ENCODE measurements at places on chromosomes 11 and 22.

DNA sequence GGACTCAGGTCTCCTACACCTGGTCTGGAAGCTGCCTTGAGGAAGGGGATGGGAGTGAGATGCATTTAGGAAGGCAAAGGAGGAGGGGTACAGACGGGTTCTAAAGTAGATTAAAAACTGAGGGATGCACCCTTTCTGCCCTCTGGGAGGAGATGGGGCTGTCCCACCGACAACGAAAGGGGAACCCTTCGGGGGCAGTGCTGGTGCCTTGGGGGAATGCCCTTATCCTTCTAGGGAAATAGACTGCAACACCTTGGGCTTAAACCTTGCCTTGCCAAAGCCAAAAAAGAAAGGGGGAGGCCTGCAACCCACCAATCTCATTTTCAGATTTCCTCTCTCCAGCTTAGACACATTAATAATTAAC lies 89.8 kb downstream of the PLEKHA7 start:
- no peak for DNase-seq

DNA sequence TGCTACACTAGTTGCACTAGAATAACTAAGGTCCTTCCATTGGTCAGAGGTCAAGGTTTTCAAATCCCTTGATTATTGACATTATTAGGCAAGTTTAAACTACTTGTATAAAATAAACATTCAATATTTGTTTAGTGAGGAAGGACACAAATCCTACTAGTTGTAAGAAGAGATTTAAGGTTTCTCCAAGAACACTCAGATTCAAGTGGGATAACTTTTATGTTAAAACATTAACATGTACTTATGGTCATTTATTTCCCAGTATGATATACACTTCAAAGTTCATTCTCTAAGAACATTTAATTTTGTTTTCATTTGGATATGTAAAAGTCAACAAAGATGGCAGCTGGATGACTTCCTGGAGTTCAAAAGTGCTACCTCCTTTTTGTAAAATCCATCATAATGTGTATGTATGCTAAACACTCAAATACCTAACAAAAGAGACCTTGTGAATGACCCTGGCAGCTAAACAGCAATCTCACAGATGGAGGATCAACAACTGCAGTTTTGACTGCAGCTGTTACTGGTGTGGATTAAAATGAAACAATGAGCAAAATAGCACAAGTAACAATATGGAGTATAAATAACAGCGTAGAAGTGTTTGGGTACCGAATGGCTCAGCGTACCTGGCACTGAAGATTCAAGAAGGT lies 1.5 kb downstream of the CCDC90B start:
- DNase-seq, result no peak

- DNase-seq, result no peak
These were observed 53.5 kb downstream of the CYTH4 start for GRCh38 chr22:37335806-37336199.

- peak; percentile 54 for DNase-seq
These were observed 222.3 kb downstream of the ETS1 start for GRCh38 chr11:128365044-128365443.

DNA sequence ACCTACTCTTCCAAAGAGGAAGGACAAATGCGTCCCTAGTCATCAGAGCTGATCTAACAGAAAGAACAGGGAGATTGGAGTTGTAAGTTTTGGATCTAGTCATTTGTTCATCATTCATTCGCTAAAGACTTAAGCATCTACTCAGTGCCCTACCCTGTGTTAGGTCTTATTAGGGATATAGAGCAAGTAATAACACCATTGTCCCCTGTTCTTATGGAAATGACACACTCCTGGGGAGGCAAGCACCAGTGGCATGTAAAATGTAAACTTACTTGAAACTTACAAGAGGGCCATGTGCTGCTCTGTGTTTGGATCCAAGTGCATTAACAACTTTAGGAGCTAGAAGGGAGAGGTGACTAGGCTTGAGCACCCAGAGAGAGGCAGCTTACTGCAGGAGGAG lies 61.9 kb downstream of the P4HA3 start:
- no peak for DNase-seq

- DNase-seq, result no peak
These were observed 15.0 kb downstream of the SUN2 start for GRCh38 chr22:38740754-38741153.

DNA sequence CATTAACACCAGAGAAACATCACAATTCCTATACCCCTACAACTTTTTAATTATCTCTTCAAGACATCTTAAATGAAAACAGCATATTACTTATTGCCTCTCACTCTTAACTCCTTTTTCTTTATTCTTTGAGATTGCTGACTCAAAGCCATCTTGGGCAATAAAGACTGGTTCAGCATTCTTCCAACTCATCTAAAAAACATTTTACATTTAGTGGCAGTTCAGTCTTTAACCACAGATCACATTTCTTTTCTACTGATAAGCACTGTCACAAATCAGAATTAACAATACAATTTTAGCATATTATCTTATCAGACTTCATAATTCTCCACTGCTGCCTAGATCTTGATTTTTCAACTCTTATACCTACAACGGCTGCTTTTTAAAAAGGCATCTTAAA lies 34.0 kb downstream of the SIK3 start:
- peak; percentile 61 for DNase-seq

DNA sequence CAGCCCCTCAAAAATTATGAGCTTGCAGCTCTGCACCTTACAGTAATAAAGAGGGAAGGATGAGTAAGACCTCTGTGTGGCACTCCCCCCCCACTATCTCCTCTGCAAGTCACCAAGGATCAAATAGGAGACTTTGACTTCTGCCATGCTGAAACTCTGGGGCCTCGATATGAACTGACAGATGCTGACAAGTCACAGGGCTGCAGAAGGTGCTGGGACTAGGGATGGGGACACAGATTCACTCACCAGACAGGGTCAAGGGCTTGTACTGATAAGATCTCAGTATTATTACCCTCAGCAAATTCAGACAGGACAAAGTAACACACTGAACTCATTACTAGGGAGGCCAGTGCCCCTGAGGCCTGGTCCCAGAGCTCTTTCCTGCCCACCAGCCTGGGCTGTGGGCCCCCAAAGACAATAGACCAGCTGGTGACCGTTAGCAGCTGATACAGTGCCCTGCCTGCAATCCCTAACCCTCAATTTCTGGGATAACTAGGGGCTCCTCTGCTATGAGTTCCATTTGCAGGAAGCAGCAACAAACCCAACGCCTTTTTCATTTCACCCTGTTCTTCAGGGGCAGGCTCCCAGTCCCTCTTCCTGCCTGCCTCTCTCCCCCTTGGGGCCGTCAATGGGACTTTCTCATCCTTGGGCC lies 20.1 kb downstream of the TMPRSS13 start:
- no peak for DNase-seq

DNA sequence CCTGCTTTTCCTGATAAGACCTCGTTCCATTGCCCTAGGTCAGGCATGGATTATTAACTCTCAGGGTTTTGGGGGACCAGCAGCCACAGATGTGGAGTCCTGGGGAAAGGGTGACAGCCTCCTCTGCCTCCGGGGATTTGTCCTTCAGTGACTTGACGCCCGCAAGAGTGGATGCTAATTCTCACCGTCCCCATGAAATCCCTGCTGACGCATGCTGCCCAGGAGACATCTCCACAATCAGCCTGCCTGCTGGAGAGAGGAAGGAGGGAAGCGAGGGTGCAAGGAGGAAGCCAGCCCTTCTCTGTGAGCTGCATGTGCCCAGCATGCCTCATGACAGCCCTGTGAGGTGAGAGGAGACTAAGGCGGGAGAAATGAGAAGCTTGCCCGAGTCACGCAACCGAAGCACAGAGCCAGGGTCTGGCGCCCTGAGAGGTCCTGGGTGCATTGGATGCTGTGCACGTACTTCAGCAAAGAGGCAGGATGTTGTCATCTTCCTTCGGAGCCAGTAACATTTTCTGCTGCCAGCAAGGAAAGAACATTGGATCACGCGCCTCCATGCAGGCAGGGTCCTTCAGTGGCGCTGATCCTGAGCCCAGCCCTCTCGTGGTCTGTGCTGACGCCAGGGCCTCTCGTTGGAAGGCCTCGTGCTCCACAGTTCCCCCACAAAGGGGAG lies 27.3 kb upstream of the KRTAP5-6 start:
- no peak for DNase-seq

DNA sequence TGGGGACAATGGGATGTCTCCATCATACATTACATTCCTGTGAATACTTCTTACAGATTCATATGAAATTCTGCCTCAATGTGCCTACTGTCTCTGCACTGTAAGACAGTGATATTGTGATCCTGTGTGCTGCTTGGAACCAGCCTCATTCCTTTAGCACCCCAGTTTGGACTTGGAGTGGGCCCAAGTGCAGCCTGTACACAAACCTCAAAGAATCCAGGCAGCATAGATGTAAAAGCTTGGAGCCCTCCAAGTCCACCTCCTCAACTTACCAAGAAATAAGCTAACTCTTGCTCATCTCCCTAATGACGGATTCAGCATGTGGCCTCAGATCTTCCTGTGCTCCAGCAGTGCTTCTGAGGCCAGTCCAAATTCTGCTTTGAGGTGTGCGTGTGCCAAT lies 24.4 kb downstream of the GRAP2 start:
- no peak for DNase-seq

DNA sequence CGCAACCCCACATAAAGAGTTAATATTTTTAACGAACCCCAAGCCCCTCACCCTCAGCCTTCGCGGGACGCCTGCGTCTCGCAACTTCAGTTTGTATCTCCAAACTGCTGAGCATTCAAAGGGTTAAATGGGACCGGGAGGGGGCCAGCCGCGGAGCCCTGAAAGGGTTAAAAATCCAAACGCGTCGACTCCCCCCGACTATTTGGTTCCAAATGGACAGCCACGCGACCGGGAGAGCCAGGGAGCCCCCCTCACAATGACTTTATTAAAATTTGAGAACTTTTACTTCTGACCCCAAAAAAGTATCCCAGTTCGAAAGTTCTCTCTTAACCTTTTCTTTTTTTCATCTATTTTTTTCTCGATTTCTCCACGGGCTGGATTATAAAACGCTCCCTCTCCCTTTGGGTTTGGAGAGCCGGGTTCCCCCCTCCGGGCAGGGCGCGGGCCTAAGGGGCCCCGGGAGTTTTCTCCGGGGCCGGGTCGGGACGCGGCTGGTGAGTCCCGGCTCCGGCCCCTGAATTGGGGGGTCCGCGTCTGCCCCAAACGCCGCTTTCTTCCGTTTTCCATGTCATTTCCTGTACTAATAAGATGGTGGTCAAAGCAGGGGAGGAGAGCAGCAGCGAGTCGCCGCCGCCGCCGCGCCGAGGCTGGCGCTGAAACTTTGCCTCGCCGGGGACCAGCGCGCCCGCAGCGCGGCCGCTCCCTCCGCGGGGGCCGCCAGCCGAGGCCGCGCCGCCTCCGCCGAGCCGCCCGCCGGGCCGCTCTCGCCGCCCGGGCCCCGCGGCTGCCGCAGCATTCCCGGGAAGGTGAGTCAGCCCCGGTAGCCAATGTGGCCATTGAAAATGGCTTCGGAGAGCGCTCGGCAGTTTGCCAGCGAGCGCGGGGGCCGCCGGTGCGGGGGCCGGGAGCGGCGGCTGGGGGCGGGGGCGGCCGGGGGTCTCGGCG lies at the start of gene PRDM11:
PRDM11 (plus strand) TSS at position 568 of the 945 bp plus-strand sequence. CDS start 35,128 bp downstream, outside the sequence.
- DNase-seq, result peak; percentile 52

GRCh38 chr22:31055117-31055634 lies 25.9 kb upstream of the SMTN start:
- DNase-seq, result no peak

GRCh38 chr11:128692753-128693415 lies 988 bp upstream of the FLI1 start:
- no peak for DNase-seq

- peak; percentile 55 for DNase-seq
These were observed 22.1 kb upstream of the BDNF start for GRCh38 chr11:27722117-27722952.
